ENCODE measurements at places on chromosomes 7 and 10.

DNA sequence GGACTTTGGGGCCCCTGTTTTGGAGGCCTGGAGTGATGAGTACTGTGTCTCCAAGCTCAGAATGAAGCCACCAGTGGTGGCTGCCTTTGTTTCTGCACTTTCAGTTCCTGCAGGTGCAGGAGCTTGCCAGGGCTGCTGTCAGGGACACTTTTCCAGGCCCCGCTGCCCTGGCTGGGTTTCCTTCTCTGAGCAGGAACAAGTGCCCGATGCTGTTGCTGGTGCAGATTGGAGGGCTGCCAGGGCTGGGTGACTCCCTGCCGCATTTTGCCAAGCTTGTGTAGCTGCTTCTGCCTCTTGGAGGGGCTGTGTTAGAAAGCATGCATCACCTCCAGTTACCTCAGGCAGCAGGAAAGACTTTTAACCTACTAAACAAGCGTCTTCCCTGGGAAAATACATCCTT lies 211.1 kb downstream of the MGMT start:
- no peak for DNase-seq

GRCh38 chr10:30199376-30200016 lies 140.1 kb upstream of the JCAD start:
- DNase-seq, result no peak

GRCh38 chr7:112995059-112995824 lies 91.4 kb downstream of the GPR85 start:
- DNase-seq, result no peak

DNA sequence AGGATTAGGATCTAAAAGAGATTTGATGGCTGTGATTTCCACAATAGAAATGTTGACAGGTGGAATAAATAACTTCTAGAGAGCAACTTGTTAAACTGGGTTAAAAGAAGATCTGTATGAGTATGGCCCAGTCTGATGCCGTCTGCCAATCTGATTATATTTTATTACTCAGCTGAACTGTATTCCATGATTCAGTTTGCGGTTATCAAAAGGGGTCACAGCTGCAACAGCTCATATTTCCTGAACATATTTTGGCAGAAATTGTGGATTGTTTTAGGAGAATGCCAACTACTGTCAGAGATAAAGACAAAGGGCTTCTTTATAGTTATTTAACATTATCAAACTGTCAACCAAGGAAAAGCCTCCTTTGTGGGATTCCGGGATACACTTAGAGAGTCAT lies 244.8 kb upstream of the MINDY3 start:
- DNase-seq, result no peak

GRCh38 chr7:77315182-77315591 lies 101.0 kb downstream of the GSAP start:
- no peak for DNase-seq

- no peak for DNase-seq
These were observed 20.0 kb downstream of the KCP start for GRCh38 chr7:128890306-128891109.

GRCh38 chr7:116571037-116571436 lies 46.2 kb downstream of the CAV1 start:
- DNase-seq, result no peak

DNA sequence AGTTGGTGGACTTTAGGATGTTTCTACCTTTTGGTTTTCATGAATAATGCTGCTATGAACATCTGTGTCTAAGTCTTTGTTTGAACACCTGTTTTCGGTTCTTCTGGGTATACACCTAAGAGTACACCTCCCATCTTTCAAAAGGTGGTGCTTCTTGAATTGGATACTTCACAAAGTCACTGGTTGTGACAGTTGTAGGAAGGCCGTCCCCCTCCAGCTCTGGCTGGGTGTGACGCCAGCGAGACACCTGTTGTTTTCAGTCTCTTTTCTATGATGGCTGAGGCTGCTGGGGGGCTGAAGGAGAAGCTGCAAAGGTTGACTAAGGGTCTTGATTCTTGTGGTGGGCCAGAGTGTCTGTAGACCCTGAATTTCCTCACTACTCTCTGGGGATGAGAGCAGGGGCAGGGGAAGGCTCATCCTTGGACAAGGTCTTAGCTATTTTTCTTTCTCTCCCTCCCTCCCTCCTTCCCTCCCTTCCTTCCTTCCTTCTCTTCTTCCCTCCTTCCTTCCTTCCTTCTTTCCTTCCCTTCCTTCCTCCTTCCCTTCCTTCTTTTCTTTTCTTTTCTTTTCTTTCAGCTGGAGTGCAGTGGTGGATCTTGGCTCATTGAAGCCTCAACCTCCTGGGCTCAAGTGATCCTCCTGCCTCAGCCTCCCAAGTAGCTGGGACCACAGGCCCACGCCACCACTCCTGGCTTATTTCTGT lies 5.6 kb downstream of the NEURL1 start:
- no peak for DNase-seq

DNA sequence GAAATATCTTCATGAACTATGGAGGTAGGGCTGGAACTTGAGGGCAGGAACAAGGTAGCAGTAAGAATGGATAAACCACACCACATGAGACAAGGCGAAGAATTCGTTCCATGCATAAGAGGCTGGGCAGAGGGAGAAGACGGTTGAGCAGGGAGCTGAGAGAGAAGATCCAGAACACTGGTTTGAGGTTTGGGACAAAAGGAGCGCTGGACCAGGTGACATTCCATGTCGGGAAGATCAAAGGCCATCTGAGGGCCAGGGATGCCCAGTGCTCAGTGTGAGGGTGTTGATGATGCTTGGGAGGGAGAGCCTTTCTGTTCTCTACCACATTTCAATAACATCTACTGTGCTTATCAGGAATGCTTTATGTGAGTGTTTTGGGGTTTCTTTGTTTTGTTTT lies 52.8 kb downstream of the WIPF3 start:
- no peak for DNase-seq

DNA sequence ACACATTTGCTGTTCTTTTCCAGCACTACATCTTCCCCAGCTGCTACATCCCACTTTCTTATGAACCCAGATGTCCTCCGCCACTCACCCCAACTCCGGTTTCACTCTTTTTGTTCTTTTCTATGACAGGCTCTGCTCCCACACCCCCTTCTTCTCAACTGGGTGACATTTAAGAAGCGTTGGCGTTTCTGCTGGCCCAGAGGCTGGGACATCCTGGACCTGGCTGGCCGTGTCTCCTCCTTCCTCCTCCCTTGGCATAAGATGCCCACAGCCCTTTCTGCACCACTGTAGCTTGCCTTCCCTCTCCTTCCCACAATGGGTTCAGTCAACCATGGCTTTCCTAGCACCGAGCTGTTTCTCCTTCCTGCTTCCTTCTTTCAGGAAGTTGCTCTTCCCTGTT lies 9.4 kb upstream of the CALML5 start:
- DNase-seq, result no peak

DNA sequence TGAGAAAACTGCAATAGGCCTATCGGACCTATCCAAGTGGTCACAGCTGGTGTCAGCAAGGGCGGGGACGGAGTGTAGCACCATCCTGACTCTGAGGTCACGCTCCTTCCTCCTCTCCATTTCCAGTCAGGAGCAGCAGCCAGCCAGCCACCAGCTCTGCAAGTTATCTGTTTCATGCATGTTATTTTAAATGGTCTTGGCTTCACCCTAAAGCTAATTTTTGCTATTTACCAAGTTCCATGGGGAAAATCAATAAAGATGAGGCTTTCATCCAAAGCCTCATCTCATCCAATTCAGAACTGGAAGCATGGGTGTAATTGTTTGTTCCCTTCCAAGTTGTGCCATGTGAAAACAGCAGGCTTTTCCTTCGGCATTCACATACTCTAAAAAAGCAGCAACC lies 49.3 kb downstream of the ICA1 start:
- DNase-seq, result no peak

GRCh38 chr10:10818082-10818481 lies 199.6 kb upstream of the CELF2 start:
- no peak for DNase-seq

- no peak for DNase-seq
These were observed 38.2 kb downstream of the CALML5 start for GRCh38 chr10:5461203-5461588.

GRCh38 chr7:157751951-157752673 lies 415.3 kb downstream of the DNAJB6 start:
- no peak for DNase-seq

DNA sequence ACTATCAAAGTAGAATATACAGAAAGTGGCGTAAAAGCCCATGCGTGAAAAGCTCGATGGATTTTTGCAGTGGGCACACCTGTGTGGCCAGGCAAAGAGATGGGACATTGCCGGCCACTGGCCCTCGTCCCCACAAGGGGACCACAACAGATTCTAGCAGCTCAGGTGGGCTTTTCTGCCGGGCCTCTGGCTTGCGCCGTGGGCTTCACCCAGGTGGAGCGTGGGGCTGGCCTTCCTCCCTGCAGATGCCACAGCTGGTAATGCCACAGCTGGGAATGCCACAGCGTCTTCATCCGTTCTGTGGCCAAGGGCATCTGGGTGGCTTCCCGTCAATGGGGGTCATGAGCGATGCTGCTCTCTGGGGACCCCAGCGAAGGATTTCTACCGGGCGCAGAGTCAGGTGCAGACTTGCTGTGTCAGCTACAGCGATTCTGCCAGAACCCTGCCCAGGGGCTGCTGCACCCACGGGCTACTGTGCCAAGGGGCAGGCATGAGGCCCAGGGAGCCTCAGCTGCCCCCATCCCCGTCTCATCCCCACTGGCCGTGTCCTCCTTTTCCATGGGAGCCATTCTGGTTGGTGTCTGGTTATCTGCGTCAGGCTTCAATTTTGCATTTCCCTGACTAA lies 52.5 kb upstream of the NKX6-2 start:
- no peak for DNase-seq

- DNase-seq, result no peak
These were observed 193.2 kb upstream of the KLF6 start for GRCh38 chr10:3978174-3978573.

- DNase-seq, result no peak
These were observed 985.8 kb downstream of the REEP3 start for GRCh38 chr10:64506963-64507362.

DNA sequence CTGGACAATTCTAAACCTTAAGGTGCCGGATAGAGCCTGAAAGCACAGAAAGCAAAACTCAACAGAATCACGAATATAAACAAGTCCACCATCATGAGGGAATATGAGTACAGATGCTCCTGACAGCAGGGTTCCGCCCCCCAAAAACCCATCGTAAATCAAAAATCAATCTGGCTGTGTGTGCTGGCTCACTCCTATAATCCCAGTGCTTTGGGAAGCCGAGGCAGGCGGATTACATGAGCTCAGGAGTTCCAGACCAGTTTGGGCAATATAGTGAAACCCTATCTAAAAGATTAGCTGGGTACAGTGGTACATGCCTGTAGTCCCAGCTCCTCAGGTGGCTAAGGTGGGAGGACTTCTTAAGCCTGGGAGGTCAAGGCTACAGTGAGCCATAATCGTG lies 12.2 kb downstream of the BUD31 start:
- DNase-seq, result no peak

DNA sequence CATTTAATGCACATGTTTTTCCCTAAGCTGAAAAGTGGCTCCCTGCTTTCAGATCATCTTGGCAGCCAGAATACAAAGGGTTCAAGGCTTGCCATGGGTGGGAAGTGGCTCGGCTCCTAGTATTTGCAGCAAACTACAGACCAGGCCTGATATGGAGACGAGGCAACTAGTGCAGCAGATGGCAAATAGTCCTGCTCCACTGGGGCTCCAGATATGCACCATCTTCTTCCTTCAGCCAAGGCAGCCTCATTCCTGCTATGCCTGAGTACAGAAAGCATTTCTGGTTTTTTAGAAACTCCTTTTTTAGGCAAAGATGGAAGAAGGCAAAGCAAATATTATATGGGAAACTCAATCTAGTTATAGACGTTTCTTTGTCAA lies 23.9 kb downstream of the LRRC4 start:
- no peak for DNase-seq

- DNase-seq, result no peak
These were observed 582.0 kb downstream of the TNS3 start for GRCh38 chr7:46999866-47000265.

DNA sequence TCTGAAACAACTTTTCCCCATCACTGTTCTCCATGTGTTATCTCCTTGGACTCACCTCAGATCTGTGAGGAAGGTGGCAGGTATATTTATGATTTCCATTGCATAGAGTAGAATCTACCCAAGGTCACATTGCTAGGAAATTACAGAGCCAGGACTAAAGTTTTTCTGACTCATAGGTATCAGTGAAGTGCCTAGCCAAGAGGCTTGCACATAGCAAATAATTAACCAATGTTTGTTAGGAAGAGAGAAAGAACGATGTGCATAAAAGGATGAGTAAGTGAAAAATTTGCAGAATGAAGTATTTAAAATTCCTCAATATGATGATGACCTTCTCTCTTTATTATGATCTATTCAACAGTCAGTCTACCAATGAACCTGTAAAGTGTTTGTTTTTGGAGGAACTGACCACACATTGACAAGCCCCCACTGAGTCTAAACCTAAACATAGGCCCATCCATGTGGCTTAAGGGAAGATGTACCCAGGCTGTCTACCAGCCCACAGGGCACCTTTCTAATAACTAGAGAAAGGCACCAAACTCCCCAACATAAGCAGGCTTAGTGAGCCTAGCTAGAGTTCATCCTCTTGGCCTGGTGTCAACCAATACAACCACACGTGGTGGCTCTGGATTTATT lies 252.9 kb upstream of the ZMIZ1 start:
- DNase-seq, result no peak

DNA sequence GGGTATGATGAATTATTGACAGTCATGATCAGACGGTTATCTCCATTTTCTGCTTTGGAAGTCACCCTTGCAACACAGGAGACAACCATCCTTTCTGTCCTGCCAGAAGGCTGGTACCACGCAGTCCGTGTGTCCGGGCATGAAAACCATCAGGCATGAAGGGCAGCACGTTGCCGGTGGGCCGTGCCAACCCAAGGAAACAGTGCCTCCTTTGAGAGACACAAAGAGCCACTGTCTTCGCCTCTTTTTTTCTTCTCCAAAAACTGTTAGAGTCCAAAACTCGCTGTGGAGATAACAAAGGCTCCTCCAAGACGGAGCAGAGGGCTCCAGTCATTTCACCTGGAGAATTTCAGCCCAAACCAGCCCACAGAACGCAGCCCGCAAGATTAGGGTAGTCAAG lies 60.4 kb upstream of the ARHGAP21 start:
- no peak for DNase-seq

- no peak for DNase-seq
These were observed 165.8 kb upstream of the KLF14 start for GRCh38 chr7:130899638-130900401.

DNA sequence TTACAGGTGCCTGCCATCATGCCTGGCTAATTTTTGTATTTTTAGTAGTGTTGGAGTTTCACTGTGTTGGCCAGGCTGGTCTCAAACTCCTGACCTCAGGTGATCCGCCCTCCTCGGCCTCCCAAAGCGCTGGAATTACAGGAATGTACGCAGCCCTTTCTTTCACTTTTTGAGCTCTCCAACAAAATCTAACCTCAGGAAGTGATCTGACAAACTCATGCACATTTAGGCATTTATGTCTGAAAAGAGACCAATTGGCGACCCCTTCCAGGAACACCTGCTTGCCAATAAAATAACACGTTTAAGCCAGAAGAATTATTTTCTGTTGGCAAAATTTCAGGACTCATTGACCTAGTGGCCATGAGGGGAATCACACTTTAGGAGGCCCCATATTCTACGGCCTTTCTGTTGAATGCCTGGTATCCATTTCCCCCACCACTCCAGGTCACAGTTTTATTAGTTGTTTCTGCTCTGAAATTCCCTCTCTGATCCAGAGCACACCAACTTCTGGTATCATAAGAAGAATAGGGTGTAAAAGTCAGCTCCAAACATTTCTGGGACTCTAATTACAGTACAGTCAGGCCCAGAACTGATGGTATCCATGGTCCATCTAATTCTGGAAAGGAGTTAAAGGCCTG lies 65.8 kb upstream of the FRMD4A start:
- DNase-seq, result no peak

- no peak for DNase-seq
These were observed 126.7 kb downstream of the SORCS3 start for GRCh38 chr10:104767745-104768144.

GRCh38 chr7:154976844-154977243 lies 26.1 kb downstream of the PAXIP1 start:
- DNase-seq, result no peak

All from CD4-positive, CD25-positive, alpha-beta regulatory T cell (primary cell).